Chondrocyte (in vitro differentiated cells): ENCODE measurements at places on chromosomes 11 and 22. TPM values are rescaled to one million over a fixed set of nuclear protein-coding genes. Genes with fewer than 3 reads are reported as not detected.
A peak's percentile ranks its signal among the peaks of the same experiment; 100 is the strongest.

- DNase-seq: no peak
- H3K4me1 ChIP-seq: peaks cover 6% of the 10 kb centered on the region
- no peak overlapping the region for H3K4me3 ChIP-seq
These were observed 8.5 kb downstream of the BIK start for GRCh38 chr22:43118953-43119458.

DNA sequence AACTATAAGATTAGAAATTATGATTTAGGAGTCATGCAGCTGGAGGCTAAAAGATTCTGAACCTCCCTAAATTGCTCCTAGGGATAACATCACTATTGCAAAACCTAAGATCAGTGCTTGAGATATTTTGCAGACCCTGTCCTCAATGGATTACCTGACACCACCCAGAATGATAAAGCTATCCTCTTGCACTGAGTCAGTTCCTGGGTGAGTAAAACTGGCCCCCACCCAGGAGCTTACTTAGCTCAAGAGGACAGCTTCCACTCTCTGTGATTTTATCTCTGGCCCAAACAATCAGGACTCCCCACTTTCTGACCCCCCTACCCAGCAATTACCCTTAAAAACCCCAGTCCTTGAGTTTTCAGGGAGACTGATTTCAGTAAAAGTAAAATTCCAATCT, 2074.4 kb upstream of the RAG2 start:
- no peaks in the 10 kb centered on the region for H3K4me1 ChIP-seq
- no peak overlapping the region for H3K27ac ChIP-seq
- no peaks in the 10 kb centered on the region for H3K27me3 ChIP-seq
- H3K36me3 ChIP-seq: no peaks in the 10 kb centered on the region

GRCh38 chr11:72591785-72592502, 82.3 kb downstream of the PDE2A start:
- no peak for DNase-seq
- H3K4me3 ChIP-seq: no peak overlapping the region
- peaks cover 2% of the 10 kb centered on the region for H3K36me3 ChIP-seq
- H3K4me1 ChIP-seq: peaks cover 11% of the 10 kb centered on the region
- peaks cover 89% of the 10 kb centered on the region for H3K27me3 ChIP-seq
- H3K27ac ChIP-seq: no peak overlapping the region

- H3K4me3 ChIP-seq: no peak overlapping the region
- H3K27ac ChIP-seq: no peak overlapping the region
- no peaks in the 10 kb centered on the region for H3K36me3 ChIP-seq
- no peak for DNase-seq
- no peaks in the 10 kb centered on the region for H3K27me3 ChIP-seq
These were observed 234.2 kb downstream of the AASDHPPT start for GRCh38 chr11:106311531-106312230.

DNA sequence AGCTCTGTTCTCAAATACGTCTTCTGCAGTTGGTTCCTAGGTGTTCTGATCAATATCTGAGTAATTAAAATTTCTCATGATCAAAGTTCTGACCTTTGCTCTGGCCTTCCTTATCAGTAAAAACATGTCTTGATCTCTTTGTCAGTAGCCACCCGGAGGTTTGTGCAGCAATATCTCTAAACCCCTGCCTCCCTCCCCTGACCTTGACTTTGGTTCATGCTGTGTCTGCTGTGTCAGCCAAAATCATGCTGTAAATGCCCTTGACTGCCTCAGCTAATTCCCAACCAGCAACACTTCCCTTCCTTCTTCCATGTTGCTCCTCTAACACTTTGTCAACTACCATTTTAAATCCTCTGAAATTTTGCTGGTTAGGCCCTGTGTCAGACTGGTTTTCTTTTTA, 424.7 kb downstream of the FAM181B start:
- H3K36me3 ChIP-seq: no peaks in the 10 kb centered on the region
- no peak overlapping the region for H3K27ac ChIP-seq
- H3K27me3 ChIP-seq: peaks cover 4% of the 10 kb centered on the region
- no peak for DNase-seq

GRCh38 chr11:1486054-1486825, at the start of gene MOB2:
TSS of gene MOB2 (minus strand) at chr11:1486779. CDS start at chr11:1486556, 223 bp downstream.
- peaks cover 41% of the 10 kb centered on the region for H3K4me1 ChIP-seq
- no peak within 1 kb of the TSS for H3K4me3 ChIP-seq
- peak; percentile 90 for DNase-seq

DNA sequence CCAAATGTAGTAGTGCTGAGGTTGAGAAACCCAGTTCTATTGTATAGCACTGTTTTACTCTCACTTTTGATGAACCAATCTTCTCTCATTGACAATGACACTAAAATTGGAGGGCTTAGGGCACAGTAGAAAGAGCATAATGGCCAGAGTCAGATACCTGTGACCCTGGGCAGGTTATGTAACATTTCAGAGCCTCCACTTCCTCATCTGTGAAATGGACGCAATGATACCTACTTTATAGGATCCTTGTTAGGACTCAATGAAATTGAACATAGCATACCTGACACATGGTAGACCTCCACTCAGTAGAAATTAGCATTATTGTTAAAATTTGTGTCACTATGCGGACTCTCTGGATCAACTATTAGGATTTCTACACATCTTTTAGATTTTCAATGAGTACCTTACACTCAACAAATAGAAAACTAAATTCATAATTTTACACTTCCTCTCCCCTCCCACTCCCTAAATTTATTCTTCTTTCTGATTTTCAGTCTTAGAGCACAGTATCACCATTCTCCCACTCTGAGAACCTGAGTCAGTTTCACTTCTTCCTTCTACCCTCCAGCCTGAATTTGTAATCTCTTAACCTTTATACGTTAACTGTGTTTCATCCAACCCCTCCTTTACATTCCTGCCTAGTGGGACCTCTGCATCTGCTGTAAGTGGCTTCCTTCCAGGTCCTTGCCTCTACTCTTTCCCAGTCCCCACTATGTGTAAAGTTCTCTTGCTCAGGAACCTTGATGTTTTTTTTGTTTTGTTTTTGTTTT, 78.3 kb downstream of the MICAL2 start:
- H3K27ac ChIP-seq: peak overlapping the region; percentile 49
- H3K27me3 ChIP-seq: no peaks in the 10 kb centered on the region

DNA sequence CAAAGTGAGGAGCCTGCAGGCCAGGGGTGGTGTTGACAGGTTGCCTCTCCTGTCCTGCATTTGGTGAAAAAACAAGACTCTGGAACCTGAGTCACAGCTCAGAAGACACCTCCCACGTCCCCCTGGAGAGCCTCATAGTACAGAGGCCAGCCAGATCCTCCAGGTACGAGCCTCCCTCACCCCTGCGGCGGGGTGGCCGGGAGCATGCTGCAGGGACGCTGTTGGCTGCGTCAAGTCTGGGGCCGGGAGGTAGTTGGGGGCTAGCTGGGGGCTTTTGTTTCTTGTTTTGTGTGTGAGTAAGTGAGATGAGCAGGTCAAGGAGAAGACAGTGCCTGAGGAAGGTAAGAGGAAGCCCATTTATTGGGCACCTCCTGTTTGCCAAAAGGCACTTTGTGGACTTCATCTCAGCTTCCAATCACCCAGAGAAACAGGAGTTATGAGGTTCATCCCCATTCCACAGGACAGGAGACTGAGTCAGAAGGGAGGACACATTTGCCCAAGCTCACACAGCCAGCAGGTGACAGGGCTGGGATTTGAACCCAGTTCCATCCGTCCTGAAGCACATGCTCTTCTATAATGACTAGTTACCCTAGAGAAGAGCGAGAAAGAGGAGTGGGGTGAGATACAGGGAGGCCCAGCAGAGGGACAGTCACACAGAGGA, 18.3 kb upstream of the WNT11 start:
- no peaks in the 10 kb centered on the region for H3K4me1 ChIP-seq
- no peaks in the 10 kb centered on the region for H3K36me3 ChIP-seq
- H3K27me3 ChIP-seq: no peaks in the 10 kb centered on the region
- DNase-seq: no peak
- no peak overlapping the region for H3K4me3 ChIP-seq

- no peaks in the 10 kb centered on the region for H3K36me3 ChIP-seq
- no peak for DNase-seq
- H3K27me3 ChIP-seq: no peaks in the 10 kb centered on the region
- no peak overlapping the region for H3K4me3 ChIP-seq
- peak overlapping the region; percentile 76 for H3K27ac ChIP-seq
These were observed 181.4 kb downstream of the ETS1 start for GRCh38 chr11:128405714-128406662.

GRCh38 chr11:32374261-32374711, 61.1 kb downstream of the WT1 start:
- peaks cover 6% of the 10 kb centered on the region for H3K27me3 ChIP-seq
- no peak overlapping the region for H3K4me3 ChIP-seq
- no peak overlapping the region for H3K27ac ChIP-seq
- DNase-seq: no peak

DNA sequence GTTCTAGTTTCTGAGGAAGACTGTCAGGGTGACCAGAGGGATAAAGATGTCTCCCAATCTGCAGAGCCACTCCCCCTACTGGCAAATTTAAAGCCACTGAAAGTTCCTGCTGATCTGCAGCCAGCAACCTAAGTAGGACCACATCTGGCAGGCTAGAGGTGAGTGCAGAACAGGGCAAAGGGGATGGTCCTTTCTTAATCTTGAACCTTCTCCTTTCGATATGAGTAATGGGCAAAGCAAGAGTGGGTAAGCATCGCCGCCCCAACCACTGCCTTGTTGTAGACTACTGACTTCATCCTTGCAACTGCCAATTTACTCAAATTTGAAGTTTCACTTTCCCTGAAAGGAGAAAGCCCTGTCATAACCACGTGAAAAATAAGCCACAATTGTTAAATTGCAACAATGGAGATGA, 30.7 kb downstream of the SCUBE2 start:
- no peak overlapping the region for H3K27ac ChIP-seq
- no peak overlapping the region for H3K4me3 ChIP-seq
- H3K4me1 ChIP-seq: peaks cover 14% of the 10 kb centered on the region
- DNase-seq: no peak
- H3K27me3 ChIP-seq: no peaks in the 10 kb centered on the region
- peaks cover 6% of the 10 kb centered on the region for H3K36me3 ChIP-seq

GRCh38 chr11:14927146-14927545, 35.1 kb upstream of the CYP2R1 start:
- no peaks in the 10 kb centered on the region for H3K36me3 ChIP-seq
- no peak overlapping the region for H3K4me3 ChIP-seq
- no peak overlapping the region for H3K27ac ChIP-seq
- DNase-seq: no peak
- H3K27me3 ChIP-seq: peaks cover 14% of the 10 kb centered on the region

DNA sequence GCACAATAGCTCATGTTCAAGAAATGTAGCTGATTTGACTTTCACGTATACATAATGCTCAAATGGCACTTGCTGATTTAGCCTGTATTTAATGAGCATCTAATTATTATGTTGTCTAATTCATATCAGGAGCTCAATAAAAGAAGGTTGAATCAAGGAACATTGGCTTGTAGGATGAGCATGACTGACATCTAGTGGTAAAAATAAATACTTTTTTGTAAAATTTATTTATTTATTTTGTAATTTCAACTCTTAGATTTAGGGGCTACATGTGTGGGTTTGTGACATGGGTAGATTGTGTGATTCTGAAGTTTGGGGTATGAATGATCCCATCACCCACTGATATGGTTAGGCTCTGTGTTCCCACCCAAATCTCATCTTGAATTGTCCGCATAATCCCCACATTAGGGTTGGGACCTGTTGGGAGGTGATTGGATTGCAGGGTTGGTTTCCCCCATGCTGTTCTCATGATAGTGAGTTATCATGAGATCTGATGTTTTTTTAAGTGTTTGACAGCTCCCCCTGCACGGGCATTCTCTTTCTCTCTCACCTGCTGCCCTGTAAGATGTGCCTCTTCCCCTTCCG, 1.7 kb upstream of the OR52E5 start:
- H3K27me3 ChIP-seq: peaks cover 22% of the 10 kb centered on the region
- no peak for DNase-seq
- H3K4me3 ChIP-seq: no peak overlapping the region
- H3K36me3 ChIP-seq: no peaks in the 10 kb centered on the region
- no peaks in the 10 kb centered on the region for H3K4me1 ChIP-seq

Gene RFPL1
- total RNA-seq: not detected in 3 replicates

Gene FAM111B
- total RNA-seq: 1.3 to 7.6 TPM (median 1.6 TPM) in 3 replicates
